Naive B cell (primary cell): ENCODE measurements at places on chromosomes 4 and X.
A peak's percentile ranks its signal among the peaks of the same experiment; 100 is the strongest.

DNA sequence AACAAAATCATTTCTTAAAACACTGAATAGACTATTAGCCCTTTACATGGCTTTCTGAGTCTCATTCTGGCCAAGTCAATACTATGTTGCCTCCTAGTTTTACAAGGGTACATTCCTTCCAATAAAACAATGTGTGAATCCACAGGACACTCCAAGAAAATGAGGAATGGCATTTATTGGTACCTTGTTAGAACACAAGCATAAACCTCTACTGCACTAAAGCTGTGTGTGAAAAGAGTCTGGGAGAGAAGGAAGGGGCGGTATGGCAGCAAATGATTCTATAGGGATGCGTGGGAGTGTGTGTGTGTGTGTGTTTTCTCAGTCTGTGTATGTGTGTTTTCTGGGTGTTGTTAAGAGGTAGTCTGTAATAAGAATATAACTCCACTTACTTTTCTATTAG, 48.9 kb downstream of the CXCL1 start:
- DNase-seq: no peak

GRCh38 chr4:67770422-67770821, 16.2 kb upstream of the GNRHR start:
- no peak for DNase-seq

GRCh38 chr4:37803348-37803973, 23.0 kb upstream of the PGM2 start:
- peak; percentile 29 for DNase-seq

GRCh38 chr4:78863991-78864390, 75.2 kb downstream of the PAQR3 start:
- no peak for DNase-seq

DNA sequence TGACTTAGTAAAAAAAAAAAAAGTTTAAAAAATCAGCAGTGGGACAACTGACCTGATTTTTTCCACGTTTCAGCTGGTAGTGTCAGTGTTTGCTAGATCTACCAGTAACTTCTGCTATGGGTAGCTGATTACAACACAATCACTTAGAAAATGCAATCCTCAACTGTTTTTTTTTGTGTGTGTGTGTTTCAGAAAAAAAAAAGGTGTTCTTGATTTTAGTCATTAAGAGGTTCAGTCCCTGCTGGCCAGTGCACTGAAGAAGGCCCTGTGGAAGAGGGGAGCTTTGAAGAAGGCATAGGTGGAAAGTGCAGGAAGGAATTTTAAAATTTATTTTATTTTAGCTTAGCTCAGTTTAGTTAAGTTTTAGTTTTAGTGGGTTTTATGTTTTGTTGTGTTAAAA, 46.9 kb downstream of the SH2D1A start:
- DNase-seq: no peak

GRCh38 chrX:101564651-101565050, 14.3 kb downstream of the ARMCX1 start:
- DNase-seq: no peak

DNA sequence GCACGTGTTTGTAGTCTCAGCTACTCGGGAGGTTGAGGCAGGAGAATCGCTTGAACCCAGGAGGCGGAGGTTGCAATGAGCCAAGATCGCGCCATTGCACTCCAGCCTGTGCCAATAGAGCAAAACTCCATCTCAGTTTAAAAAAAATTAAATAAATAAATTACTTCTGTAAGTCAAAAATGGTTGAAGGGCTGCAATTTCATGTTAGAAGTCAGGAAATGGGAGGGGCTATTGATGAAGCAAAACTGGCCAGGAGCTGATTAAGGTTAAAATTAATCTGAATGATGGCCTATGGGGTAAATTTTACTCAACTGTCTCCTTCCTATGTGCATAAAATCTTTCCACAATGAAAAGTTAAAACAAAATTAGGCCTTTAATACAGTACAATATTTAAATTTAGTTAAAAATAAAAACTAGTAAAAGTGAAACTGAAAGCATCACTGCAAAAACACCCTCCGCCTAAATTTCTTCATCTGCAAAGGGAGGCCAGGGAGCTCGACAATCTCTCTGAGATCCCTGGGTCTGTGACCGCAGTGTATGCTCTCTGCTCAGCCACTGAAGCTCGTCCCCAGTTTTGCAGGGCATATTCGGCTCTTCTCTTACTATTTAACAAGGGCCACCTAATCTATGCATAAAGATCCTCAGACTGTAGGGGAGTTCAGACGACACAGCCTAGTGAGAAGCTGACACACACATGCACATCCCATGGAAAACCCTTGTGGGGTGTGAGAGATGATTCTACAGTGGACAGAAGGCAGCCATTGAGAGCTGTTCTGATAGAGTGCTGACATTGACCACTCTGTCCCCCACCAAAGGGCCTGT, 57.2 kb downstream of the IRF2 start:
- peak; percentile 41 for DNase-seq

DNA sequence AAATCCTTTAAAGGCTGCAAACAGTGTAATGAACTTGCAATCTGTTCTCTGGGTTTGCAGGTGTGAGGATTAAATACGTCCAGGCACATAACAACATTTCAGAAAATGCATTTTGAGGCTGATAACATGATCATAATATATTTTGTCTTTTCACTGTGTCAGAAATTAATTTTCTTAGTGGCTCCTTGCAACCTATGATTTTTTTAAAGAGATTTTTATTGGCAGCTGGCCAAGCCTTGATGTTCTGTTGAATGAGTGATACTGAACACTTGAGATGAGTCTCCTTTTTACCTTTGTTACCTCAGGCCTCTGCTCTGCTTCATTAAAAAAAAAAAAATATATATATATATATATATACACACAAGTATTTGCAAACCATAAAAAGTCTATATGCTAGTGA, 68.2 kb upstream of the TENM3 start:
- DNase-seq: no peak
